ENCODE measurements at places on chromosomes 3 and 15.

- no peak for DNase-seq
Measured at GRCh38 chr15:33125894-33126537, 68.5 kb downstream of the FMN1 start.

DNA sequence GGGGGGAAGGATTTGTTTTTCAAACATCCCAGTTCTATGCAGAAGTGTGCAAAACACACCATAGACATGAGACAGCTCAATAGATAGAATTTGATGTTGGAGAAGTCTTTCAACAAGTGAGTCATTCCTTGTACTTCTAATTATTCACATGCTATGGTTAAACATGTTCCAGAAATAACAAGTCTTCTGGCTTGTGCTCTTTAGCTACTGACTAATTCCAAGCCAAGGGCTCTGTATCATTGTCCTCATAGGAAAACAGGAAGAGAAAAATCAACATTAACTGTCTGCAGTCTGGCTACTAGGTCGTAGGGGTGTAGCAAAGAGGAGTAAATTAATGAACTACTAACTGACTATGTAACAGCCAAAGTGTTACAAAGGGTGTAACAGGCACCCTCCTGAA, 25.8 kb downstream of the LDHAL6B start:
- DNase-seq, result no peak

DNA sequence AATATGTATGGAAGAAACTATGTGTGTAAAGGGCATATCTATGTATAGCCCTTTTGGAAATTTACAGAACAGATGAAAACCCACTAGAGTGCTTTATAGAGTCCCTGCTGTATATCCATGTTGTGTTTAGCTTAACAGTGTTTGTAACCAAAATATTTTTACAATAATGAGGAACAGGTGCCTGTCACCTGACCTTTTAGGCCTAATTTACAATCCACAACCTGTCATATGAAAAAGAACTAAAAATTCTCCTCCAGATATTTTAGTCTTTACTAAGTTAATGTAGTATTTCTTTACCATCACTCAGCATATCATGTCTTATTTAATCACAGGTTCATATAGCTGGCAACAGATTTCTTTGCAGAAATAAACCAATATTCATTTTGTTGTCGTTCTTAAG, 16.4 kb upstream of the SATB1 start:
- DNase-seq, result no peak

GRCh38 chr15:89075101-89075640, 13.1 kb upstream of the ABHD2 start:
- DNase-seq, result no peak

DNA sequence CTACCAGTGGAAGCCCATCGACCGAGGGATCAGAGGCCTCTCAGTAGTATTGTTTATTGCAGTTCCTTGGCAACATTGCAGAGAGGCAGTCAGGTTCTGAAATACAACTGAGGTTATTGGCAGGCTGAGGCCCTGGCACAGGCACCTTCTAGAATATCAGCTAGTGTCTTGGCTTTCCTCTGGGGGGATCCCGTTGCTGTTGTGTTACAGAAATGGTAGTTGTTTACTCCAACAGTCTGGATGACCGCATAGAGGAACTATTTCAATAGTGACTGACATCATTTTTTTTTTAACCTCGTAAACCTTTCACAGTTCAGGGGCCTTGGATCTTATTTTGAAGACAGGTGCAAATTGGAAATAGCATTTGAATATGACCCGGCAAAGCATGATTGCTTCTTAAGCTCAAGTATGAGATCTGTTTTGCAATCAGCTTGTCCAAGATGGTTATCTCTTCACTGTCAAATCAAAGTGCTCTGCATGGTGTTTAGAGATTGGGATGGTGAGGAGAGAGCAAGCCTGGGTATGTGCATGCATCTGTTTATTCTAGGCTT, 63.9 kb downstream of the PGPEP1L start:
- DNase-seq, result peak; percentile 26

DNA sequence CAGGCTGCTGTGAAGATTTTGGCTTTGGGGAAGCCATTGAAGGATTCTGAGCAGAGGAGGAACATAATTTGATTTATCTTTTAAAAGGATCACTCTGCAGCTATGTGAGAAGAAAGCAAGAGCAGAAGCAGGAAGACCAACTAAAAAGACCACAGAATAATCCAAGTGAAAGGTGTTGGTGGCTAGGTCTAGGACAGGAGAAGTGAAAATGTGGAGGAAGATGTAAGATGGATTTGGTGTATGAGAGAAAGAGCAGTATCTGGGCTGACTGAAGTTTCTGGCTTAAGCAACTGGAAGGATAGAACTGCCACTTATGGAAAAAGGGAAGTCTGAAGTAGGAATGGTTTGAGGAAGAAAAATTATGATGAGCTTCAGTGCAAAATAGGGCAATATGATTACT, 62.0 kb downstream of the SFMBT1 start:
- no peak for DNase-seq

GRCh38 chr3:126063358-126063965, 20.5 kb downstream of the SLC41A3 start:
- no peak for DNase-seq

- no peak for DNase-seq
Measured at GRCh38 chr3:28279770-28280169, 38.4 kb downstream of the CMC1 start.

GRCh38 chr3:12709334-12709733, 45.4 kb upstream of the RAF1 start:
- no peak for DNase-seq

DNA sequence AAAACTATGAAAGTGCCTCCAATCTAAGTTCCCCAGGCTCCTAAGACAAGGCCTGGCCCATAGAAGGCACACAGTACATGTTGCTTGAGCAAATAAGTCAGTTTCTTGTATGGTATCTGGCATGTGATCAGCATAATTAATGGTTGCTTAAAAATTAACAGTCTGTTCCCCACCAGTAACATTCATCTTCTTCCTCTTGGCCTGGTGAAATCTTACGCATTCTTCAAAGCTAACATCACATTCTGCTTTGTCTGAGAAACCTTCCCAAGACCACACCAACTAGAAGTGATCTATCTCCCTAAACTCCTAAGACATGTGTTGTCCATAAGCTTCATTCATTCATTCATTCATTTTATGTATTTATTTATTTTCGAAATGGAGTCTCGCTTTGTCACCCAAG, 48.1 kb downstream of the LIPC start:
- DNase-seq, result no peak

- DNase-seq, result peak; percentile 69
Measured at GRCh38 chr3:10471054-10471688, 34.2 kb downstream of the ATP2B2 start.

GRCh38 chr15:67096546-67097294, 31.3 kb downstream of the SMAD3 start:
- DNase-seq, result no peak

DNA sequence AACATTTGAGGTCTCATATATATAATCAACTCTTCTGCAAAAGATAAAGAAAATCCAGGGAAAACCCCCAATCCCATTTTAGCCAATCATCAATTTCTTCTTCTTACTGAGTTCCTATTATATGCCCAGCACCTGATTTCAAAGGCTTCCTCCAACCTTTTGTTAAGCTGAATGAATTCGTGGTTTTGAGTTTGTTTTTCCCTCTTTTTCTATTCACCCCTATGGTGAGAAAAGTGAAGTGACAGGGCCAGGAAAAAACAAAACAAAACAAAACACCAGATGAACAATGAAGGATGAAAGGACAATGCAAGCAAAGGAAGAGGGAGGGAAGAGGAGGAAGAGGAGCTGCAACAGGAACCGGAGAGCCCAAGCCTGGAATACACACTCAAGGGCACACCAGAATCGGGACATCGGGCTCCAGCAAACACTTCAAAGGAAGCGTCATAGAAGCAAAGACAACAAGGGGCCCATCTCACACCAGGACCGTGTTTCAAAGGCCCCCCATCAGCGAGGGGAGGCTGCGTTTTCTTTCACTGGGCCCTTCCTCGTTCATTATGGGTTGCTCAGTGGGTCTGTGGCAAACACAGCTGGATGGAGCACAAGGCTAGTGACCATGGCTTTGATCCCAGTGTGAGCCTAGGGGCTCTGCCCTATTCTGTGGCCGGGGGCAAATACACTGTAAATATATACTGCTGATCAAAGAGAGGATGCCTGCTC, 50.2 kb downstream of the VGLL4 start:
- DNase-seq, result no peak

- no peak for DNase-seq
Measured at GRCh38 chr3:127676921-127677351, 4.2 kb downstream of the ABTB1 start.

GRCh38 chr3:8595695-8596115, 48.9 kb downstream of the SSUH2 start:
- no peak for DNase-seq

- no peak for DNase-seq
Measured at GRCh38 chr15:98776607-98777281, 128.4 kb downstream of the IGF1R start.
